ENCODE measurements at places on chromosomes 16 and 17. TPM values are rescaled to one million over a fixed set of nuclear protein-coding genes. Genes with fewer than 3 reads are reported as not detected.

The SOX15 gene
- 127 TPM for total RNA-seq

The ZNF750 gene
- 253 TPM for total RNA-seq

The MGAT5B gene
- not detected for total RNA-seq

The KRT28 gene
- total RNA-seq: not detected

The ACLY gene
- total RNA-seq: 121 TPM

The WNK4 gene
- total RNA-seq: 7.1 TPM

The C16orf96 gene
- not detected for total RNA-seq

The ZNF23 gene
- total RNA-seq: 2.5 TPM

The CD300H gene
- not detected for total RNA-seq

The CD300LB gene
- not detected for total RNA-seq

The TMIGD1 gene
- not detected for total RNA-seq

The RBFOX1 gene
- not detected for total RNA-seq

GRCh38 chr17:12310811-12311210, 290.1 kb downstream of the MAP2K4 start:
- H3K4me3 ChIP-seq: no peak overlapping the region
- no peaks in the 10 kb centered on the region for H3K36me3 ChIP-seq
- no peak overlapping the region for H3K27ac ChIP-seq
- no peaks in the 10 kb centered on the region for H3K4me1 ChIP-seq

- no peak overlapping the region for H3K4me3 ChIP-seq
- DNase-seq: no peak
- no peaks in the 10 kb centered on the region for H3K4me1 ChIP-seq
- no peak overlapping the region for H3K27ac ChIP-seq
Measured at GRCh38 chr16:52128361-52128760, 418.6 kb downstream of the TOX3 start.

DNA sequence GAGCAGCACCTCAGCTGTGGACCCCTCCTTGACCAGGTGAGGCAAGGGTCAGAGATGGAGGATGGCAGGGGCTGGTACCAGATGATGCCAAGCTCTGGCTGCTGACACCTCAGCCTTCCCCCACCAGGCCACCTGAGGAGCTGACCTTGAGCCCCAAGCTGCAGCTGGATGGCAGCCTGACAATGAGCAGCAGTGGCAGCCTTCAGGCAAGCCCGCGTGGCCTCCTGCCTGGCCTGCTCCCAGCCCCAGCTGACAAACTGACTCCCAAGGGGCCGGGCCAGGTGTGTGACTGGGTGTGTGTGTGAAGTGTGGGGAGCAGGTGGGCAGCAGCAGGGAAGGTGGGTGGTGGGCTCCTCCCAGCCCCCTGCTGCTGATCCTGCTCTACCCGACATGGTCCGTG, 4.7 kb upstream of the NRN1L start:
- DNase-seq: no peak
- peaks cover 18% of the 10 kb centered on the region for H3K4me1 ChIP-seq
- H3K36me3 ChIP-seq: peaks cover 54% of the 10 kb centered on the region
- no peak overlapping the region for H3K27ac ChIP-seq
- no peaks in the 10 kb centered on the region for H3K27me3 ChIP-seq
- H3K4me3 ChIP-seq: no peak overlapping the region

DNA sequence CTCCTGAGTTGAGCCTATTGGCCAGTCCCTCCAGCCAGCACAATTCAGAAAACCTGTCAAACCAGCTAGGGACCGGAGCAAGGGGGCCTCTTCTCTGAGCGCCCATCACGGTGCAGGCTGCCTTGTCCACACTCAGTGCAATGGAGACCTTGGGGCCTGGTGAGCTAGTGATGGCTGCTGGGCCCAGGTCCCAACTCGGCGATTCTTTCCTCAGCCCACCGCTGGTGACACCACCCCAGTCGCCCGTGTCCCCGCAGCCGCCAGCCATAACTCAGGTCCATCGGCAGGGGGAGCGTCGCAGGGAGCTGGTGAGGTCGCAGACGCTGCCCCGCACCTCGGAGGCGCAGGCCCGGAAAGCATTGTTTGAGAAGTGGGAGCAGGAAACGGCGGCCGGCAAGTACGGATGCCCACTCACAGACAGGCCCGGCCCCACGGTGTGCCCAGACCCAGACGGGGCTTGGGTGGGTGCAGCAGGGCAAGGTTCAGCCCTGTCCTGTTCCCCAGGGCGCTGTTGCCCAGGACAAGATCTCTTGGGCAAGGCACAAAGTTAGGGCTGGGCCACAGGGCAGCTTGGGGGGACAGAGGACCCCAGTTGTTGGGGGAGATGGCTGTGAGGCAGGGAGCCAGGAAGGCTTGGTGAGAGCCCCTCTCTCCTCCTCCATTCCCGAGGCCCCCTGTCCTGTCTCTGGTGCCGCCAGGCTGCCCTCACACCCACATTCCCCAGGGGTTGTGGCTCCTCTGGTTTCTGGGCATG, 10.8 kb downstream of the SMTNL2 start:
- no peak overlapping the region for H3K27ac ChIP-seq
- H3K36me3 ChIP-seq: no peaks in the 10 kb centered on the region
- H3K27me3 ChIP-seq: no peaks in the 10 kb centered on the region

- no peak overlapping the region for H3K4me3 ChIP-seq
- H3K4me1 ChIP-seq: peaks cover under 1% of the 10 kb centered on the region
- DNase-seq: no peak
Measured at GRCh38 chr16:78894886-78895285, 705.7 kb downstream of the MAF start.

- H3K27ac ChIP-seq: no peak overlapping the region
- H3K4me3 ChIP-seq: no peak overlapping the region
- DNase-seq: no peak
- H3K4me1 ChIP-seq: no peaks in the 10 kb centered on the region
- H3K27me3 ChIP-seq: no peaks in the 10 kb centered on the region
Measured at GRCh38 chr16:84396537-84397008, 28.2 kb downstream of the ATP2C2 start.

DNA sequence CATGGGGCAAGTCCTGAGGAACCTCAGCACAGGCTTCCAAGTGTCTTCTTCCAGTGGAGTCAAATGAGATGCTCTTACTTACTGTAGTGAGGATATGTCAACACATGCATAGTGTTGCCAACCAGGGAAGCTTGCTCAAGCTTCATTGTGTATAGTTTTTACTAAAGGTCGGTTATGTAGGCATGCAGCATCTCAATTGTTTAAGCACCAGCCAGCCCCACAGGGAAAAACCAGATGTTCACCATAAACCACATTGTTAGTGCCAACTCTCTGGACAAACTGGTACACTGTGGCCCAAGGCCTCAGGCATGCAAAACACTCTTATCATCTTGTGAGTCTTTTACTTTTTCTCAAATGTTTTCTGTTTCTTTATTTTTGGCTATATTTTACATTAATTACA, 152.1 kb downstream of the PHKB start:
- no peaks in the 10 kb centered on the region for H3K36me3 ChIP-seq
- DNase-seq: no peak
- H3K27me3 ChIP-seq: no peaks in the 10 kb centered on the region
- H3K4me3 ChIP-seq: no peak overlapping the region

DNA sequence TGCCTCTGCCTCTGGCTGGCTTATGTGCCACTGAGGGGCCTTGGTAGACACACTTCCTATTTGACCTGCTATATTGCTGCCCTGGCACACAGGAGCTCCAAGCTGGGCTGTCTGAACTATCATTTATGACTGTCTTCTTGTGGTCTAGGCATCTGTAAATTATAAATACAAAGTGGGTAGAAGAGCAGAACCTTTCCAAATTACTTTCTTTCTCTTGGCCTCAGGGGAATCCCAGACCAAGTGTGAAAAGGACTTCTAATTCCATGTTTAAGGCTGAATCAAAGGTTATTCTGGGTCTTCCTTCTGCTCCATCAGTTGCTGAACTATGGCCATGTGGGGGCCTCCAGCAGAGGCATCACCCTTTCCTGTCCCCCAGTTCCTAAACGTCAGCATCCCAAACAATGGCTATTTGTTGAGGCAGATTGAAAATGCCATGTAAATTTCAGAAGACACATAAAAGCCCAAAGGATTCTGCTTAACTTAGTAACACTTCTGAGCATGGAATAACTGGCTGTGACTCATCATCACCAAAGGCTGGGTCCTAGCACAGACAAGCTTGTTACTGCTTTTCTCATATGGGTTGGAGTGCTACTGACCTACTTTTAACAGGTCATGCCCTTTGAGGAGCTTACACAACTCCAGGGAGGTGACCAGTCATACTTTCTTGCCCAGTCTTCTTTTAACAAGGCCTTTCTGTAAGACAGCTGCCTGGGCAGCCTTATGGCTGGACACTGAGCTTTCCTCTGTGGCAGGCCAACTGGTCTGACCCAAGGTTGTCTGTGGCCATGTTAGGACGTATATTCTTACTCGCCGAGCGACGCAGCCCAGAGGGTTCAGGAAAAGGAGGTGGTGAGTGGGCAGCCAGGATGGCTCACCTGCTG, 154.8 kb downstream of the VPS53 start:
- peak overlapping the region; percentile 79 for H3K27ac ChIP-seq
- no peaks in the 10 kb centered on the region for H3K27me3 ChIP-seq
- no peak for DNase-seq
- peaks cover 6% of the 10 kb centered on the region for H3K36me3 ChIP-seq

DNA sequence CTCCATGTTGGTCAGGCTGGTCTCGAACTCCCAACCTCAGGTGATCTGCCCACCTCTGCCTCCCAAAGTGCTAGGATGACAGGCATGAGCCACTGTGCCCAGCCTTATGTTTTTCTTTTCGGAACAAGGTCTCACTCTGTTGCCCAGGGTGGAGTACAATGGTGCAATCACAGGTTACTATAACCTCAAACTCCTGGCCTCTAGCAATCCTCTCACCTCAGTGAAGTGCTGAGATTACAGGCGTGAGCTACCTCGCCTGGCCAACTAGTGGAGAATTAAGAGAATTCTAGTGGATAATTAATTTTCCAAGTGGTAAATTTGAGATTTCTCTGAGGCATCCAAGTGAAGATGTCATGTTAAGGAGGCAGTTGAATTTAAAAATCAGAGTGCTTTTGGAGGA, 2.9 kb upstream of the FBXO47 start:
- no peaks in the 10 kb centered on the region for H3K4me1 ChIP-seq
- no peak overlapping the region for H3K4me3 ChIP-seq
- no peaks in the 10 kb centered on the region for H3K36me3 ChIP-seq
- DNase-seq: no peak
- no peaks in the 10 kb centered on the region for H3K27me3 ChIP-seq

DNA sequence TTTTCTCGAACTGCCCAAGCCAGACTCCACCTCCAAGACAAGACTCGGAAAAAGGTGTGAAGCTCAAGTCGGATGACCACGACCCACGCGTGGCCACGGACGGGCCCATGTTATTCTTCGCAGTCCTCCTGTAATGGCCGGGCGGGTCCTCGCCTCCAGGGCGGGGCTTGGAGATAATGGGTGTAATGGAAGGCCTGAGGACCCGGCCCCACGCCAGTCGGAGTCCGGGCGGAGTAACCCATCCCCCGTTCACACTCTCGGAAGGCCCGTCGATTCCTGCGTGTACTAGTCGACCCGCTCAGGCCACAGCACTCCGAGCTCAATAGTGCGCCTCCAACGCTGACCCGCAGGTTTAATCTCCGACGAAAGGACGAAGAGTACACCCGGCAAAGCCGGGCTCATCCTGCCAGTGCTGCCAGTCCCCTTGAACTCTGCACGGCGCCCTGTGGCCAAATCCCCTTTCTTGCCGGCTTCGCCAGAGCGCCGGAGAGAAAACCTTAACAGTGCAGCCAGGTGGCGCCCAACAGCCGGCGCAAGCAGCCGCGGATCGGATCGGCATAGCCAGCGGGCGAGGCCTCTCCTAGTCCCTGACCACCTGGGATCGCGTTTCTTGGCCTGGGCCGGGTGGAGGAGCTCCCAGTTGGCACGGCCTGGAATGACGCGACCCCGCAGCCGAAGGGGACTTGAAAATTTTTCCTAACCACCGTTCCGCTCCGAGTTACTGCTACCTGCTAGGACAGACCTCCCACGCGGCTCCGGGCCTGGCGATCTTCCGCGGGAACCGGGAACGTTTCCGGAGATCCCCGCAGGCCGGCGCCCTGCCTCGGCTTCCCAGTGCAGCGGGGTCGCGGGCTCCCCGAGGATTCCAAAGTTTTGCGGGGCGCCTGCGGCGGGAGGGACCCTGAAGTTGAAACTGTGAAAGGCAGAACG, 762.0 kb downstream of the KCNJ18 start:
- no peaks in the 10 kb centered on the region for H3K27me3 ChIP-seq
- H3K27ac ChIP-seq: no peak overlapping the region
- no peak overlapping the region for H3K4me3 ChIP-seq
- no peaks in the 10 kb centered on the region for H3K4me1 ChIP-seq
- DNase-seq: no peak

GRCh38 chr16:57383276-57384247, 11.3 kb downstream of the CX3CL1 start:
- peaks cover 53% of the 10 kb centered on the region for H3K4me1 ChIP-seq
- H3K27me3 ChIP-seq: no peaks in the 10 kb centered on the region
- DNase-seq: no peak
- H3K27ac ChIP-seq: no peak overlapping the region
- no peak overlapping the region for H3K4me3 ChIP-seq
- peaks cover 21% of the 10 kb centered on the region for H3K36me3 ChIP-seq

GRCh38 chr17:46977348-46977747, 1.7 kb downstream of the RPRML start:
- H3K4me1 ChIP-seq: peaks cover 16% of the 10 kb centered on the region
- DNase-seq: no peak
- H3K36me3 ChIP-seq: no peaks in the 10 kb centered on the region
- H3K4me3 ChIP-seq: no peak overlapping the region

Measured in esophagus squamous epithelium (tissue), 5 donors.